ENCODE measurements at places on chromosomes 5 and 9.

DNA sequence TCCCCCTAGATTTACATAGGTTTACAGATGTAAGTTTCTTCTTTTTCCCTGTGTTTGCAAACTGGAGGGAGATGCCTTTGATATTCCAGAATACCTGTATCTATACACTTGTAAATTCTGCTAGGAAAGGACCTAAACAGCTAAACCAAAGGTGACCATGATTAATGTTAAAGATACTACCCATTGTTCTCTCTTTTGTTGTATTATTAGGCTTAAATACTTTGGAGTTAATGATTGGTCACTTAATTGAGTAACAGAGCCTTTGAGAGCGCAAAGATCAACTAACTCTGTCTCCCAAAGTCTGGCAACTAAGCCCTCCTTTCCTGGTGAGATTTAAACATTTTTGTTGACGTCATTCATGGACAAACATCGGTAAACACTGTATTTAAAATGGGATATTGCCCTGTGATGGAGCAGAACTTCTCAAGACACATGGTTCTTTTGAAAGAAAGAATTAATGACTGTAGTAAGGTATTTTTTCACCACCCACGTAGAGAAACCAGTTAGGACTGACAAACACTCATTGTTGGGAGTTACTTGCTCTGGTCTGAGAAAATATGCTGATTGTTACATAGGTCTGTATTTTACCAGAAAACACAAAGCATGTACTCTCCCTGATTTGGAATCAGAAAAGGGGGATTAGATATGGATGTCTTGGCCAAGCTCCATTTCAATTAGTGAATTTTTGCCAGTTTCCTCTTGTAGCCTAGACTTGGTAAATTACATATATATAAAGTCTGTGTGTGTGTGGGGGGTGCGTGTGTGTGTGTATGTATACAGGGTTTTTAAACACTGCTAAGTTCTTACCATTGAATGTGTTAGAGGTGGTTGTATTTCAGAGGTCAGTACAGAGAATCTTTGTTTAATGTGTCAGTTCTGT is 4.6 kb downstream of the VCAN start:
- no peak for DNase-seq

GRCh38 chr9:99905833-99906402 is 536 bp upstream of the STX17 start:
- no peak for DNase-seq

GRCh38 chr5:91957666-91958065 is 574.5 kb upstream of the ARRDC3 start:
- DNase-seq = no peak

DNA sequence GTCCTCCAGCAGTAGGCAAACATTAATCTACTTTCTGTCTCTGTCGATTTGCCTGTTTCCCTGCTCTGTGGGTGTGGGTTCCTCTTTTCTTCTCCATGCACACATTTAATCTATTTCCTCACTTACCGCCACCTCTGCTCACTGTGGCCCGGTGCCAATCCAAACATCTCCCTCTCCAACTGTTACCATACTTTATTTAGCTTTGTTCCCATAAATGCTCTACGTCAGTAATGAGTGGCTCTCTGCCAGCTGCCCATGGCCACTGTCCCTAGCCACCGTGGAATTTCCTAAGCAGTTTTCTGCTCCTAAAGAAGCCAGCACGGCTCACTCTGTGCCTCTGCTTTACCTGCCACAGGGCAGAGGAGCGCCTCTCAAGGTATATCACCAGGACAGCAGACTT is 19.5 kb upstream of the GOLPH3 start:
- no peak for DNase-seq

DNA sequence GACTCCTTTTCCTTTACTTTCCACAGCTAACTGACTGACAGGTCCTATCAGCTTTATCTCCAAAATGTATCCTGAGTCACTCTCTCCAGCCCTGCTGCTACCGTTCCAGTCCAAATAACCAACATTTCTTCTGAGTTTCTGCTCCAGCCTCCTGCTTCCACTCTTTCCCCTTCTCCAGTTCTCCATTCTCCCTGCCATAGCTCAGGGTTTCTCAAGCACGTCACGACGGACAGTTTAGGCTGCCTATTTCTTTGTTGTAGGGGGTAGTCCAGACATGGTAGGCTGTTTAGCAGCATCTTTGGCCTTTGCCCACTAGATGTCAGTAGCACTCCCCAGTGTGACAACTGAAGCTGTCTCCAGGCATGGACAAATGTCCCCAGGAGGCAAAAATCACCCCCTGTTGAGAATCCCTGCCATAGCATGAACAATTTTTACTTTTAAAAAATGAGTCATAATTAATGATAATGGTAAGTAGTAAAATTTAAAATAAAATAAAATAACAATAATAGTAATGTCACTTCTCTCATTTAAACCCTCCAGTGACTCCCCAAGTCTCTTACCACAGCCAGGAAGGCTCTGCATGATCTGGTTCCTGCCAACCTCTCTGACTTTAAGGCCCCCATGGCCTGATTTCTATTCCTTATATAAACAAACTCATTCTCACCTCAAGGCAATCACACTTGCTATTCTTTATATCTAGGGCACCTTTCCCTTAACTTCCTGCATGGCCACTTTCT is 105.4 kb upstream of the FER start:
- peak; percentile 24 for DNase-seq

DNA sequence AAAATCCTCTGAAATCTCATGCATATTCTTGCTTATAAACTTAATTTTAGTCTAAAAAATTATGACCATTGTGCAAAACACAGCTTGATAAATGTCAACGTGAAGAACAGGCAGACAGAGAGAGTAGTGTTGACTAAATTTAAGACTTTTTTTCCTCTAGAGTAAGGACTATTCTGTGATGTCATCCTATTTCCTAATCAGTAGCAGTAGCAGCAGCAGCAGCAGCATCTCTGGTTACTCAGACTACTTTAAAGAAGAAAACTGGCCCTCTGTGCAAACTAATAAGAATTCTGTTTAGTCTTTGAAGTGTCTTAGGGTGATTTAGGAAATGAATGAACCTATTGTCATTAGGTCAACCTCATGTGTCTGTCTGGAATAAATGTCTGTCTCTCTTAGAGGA is 403.0 kb downstream of the HINT1 start:
- no peak for DNase-seq
